Dermis blood vessel endothelial cell (primary cell): ENCODE measurements at places on chromosomes 12 and 14.

- DNase-seq = no peak
These were observed 1052.1 kb downstream of the TMEM121 start for GRCh38 chr14:106578481-106578880.

GRCh38 chr12:88351146-88351545 is 209.0 kb downstream of the TMTC3 start:
- no peak for DNase-seq

DNA sequence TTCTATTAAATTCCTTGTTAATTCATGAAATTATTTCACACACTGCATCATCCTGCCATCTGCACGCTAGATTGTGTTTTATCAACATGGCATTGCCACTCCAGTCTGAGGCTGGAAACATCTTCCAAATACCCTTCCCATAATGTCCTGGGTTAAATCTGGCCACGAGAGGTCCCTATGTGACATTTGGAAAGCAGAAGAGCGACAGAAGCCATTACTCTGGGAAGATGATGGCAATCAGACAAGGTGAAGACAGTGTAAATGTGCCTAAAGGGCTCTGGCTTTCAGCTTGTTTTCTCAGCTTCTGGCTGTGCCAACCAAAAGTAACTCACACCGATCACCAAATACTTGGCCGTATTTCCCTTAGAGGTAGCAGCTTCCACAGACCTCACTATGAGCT is 144.8 kb downstream of the CAPZA3 start:
- no peak for DNase-seq

DNA sequence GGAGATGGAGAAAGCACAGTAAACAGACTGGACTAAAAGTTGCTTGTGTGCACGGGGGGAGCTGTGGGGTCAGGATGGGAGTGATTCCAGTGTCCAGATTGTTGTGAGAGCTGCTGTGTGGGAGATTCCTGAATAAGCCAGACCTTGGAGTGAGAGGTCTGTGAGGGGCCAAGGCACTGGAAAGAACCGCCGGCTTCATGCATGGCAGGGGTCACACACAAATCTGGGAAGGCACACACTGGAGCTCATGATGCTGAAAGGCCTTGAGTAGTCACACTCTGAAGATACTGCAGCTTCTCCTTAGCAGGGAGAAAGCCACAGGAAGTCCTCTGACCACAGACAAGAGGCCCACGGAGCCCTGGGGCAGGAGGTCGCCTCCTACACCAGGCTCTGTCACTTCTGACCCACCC is 23.1 kb downstream of the ADCY6 start:
- no peak for DNase-seq

GRCh38 chr12:111715279-111715678 is 29.4 kb downstream of the ACAD10 start:
- peak; percentile 11 for DNase-seq

DNA sequence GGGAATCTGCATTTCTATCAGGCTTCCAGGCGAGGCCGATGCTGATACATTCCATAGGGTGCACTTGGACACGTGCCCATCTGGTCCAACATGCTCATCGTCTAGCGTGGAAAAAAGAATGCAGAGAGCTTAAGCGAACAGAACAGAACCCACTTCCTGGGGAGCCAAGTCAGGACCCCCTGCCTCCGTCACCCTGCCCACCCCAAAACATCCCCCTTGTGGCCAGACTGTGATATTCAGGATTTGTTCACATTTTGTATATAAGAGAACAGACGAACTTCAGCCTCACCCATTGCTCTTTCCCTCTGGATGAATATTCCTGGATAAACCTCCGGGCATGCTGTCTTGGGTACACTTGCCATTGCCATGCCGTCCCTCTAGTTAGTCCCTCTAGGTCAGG is 4.3 kb upstream of the PIWIL1 start:
- no peak for DNase-seq

DNA sequence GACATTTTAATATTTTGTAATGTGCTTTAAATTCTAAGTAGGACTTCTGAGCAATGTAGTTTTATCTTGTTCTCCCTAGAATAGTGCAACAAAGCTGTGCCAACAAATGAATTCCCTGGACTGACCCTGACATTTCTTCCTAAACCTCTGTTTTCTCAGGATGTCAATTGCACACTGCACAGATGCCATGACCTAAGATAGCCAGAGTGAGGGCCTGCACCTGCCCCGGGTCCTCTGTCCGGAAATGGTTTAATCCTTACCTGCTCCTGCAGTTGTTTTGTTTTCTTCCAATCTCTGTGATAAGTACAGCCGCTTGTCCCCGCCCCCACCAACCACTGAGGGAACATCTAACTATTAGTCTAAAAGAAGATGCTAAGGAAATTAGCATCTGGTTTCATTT is 831.5 kb downstream of the GALC start:
- DNase-seq = no peak

DNA sequence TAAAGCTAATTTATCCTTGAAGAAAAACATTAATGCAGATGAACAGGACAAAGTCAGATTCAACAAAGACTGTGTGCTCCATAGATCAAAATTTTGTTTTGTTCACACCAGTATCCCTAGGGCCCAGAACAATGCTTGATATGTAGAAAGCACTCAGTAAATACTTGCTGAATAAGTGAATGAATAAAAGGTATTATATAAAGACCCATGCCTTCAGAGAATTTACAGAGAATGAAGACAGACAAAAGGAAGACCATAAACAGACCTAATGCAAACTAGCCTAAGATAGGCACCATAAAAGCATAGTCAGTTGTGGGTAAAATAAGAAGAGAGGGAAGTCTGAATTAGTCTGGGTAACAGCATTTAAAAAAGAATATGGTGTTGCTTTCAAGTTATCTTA is 47.3 kb upstream of the TMCC3 start:
- no peak for DNase-seq

- DNase-seq = no peak
These were observed 406.4 kb downstream of the CCER1 start for GRCh38 chr12:90548595-90548994.

- DNase-seq = no peak
These were observed 27.9 kb downstream of the KCNMB4 start for GRCh38 chr12:70393787-70394499.

- DNase-seq = no peak
These were observed 53.6 kb downstream of the CHST11 start for GRCh38 chr12:104510145-104510872.

GRCh38 chr12:54937376-54937775 is 47.2 kb downstream of the TESPA1 start:
- peak; percentile 43 for DNase-seq

DNA sequence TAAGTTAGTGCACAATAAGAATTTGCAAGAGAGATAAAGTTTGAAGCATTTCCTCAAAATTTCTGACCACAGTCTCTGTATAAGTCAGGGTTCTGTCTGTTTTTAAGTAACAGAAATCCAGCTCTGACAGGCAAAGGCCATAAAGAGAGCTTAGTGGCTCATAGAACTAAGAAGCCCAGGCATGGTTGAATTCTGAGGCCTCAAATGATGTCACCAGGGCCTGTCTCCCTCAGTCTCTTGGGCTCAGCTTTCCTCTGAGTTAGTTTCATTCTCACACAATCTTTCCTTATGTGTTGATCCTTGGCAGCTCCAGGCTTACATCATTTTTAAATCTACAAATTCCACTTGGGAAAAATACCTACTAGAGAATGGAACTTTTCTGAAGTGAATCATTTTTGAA is 173.4 kb upstream of the ATP2B1 start:
- DNase-seq = no peak

GRCh38 chr14:89470401-89470800 is 53.4 kb upstream of the FOXN3 start:
- DNase-seq = no peak

DNA sequence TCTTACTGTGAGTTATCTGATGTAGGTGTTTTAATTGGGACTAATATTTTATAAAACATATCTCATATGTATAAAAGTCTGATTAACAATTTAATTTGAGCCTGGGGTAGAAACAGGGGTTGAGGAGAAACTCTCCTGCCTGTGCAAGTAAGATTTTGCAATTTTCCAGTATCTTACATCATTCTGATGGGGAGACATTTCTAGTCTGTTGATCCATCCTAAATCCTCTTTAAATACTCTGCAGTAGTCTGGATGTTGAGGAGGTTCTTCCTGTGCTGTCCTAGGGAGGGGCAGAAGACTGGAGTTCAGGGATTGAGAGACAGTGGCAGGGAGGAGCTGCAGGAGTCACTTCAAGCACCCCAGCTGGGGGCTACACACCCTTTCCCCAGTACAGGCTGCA is 287.8 kb downstream of the ADGRD1 start:
- no peak for DNase-seq

GRCh38 chr14:77275601-77276017 is 4.6 kb upstream of the NGB start:
- no peak for DNase-seq

- DNase-seq = no peak
These were observed 18.9 kb downstream of the HEATR5A start for GRCh38 chr14:31401369-31401932.

GRCh38 chr14:64763801-64764621 is 59.8 kb downstream of the PLEKHG3 start:
- peak; percentile 52 for DNase-seq

DNA sequence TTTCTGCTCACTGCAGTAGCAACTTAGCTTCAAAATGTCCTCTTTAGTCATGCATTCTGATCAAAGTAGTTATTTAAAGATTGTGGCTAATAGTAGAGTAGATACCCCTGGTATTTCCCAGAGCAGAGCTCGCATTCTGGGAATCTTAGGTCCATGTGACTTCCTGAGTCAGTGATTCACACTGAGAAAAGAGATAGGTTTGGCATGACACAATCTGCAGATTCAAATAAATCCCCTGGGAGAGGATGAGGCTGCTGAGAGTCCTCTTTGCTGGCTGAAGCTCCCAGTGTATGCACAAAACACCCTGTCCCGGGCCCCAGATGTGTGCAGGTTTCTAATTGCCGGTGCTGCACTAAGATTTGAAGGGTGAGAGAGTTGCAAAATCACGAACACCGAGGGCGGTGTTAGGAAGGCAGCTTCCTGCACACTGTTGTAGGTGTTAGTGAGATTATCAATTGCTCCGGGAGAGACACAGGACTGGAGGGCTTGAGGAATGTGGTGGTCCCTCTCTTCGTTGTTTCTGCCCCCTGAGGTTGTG is 233.2 kb downstream of the NRXN3 start:
- DNase-seq = no peak

GRCh38 chr14:75851574-75851866 is 130.3 kb downstream of the TGFB3 start:
- DNase-seq = no peak
